ENCODE measurements at places on chromosomes 16 and 17.
A peak's percentile ranks its signal among the peaks of the same experiment; 100 is the strongest.

- DNase-seq: no peak
Measured at GRCh38 chr16:51175081-51175480, 24.0 kb upstream of the SALL1 start.

GRCh38 chr17:75288770-75289114 lies 491 bp downstream of the SLC25A19 start:
- DNase-seq: peak; percentile 16

DNA sequence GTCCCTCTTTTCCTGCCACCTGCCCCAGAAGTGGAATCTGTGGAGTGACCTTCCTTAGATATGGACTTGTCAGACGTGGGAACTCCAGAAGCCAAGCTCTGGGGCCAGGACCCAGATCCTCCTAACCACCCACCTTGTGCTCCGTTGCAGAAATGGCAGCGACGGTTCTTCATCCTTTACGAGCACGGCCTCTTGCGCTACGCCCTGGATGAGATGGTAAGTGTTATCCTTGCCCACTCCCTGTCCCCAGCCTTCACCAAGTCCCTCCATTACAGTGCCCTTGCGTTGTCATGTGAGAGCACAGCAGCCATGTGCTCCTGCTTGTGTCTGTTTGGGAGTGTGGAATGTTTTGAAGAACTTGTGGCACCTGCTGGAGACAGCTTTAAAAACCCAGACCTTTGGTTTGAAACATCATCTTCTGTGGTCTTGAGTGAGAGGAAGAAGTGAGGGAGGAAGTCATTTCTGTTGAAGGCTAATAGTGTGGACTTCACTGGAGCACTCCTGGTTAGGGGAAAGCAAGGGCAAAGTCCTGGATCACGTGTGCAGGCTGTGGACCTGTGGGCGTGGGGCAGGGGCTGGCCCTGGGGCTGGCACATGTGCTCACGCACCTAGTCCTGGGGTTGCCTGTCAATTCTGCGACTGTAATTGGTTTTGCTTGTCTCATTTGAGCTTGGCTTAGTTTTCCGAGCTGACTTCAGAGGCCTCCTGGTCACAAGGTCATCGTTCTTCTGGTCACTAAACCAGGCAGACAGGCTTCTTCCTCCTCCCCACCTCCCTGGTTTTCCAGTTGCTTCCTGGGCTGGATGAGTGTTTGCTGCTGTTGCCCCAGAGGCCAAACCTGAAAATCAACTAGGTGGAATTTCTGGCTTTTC lies 35.8 kb downstream of the MPRIP start:
- DNase-seq: no peak

- DNase-seq: no peak
Measured at GRCh38 chr17:77228241-77228752, 87.5 kb downstream of the SEC14L1 start.

- no peak for DNase-seq
Measured at GRCh38 chr16:31870809-31871208, 2.8 kb upstream of the ZNF267 start.

DNA sequence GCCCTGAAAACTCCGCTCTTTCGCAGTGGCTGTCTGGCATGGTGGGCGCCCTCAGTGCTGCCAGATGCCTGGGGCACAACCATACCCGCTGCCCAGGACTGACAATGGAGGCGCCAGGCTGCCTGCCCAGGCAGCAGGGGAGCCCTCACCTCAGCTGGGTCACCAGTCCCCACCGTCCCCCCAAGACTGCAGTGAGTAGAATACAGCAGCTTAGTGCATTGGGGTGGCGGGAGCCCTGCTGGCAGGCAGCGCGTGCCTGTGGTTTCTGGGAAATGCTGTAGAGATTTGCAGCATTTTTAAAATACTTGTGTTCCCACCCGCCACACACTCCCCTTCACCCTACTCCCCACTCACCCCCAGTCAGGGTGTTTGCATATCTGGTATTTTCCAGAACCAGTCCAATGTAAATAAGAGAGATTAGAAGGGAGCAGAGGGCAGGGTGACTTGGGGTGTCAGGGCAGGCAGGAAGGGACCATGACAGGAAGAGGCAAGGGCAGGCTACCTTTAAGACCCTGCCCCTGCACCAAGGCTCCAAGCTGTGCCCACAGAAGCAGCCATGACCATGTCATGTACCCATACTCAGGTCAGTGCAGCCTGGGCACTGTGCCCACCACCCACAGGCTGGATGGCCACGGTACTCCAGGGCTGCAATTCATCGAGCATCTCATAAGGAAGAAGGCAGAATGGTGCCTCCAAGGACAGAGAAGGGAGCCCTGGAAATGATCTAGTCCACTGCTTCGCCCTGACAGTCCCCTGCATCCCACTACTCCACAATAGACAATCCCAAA lies 21.5 kb downstream of the MYO18A start:
- no peak for DNase-seq

GRCh38 chr17:42240201-42240600 lies 36.0 kb downstream of the STAT5B start:
- DNase-seq: no peak

- DNase-seq: no peak
Measured at GRCh38 chr16:51440131-51440889, 289.2 kb upstream of the SALL1 start.

DNA sequence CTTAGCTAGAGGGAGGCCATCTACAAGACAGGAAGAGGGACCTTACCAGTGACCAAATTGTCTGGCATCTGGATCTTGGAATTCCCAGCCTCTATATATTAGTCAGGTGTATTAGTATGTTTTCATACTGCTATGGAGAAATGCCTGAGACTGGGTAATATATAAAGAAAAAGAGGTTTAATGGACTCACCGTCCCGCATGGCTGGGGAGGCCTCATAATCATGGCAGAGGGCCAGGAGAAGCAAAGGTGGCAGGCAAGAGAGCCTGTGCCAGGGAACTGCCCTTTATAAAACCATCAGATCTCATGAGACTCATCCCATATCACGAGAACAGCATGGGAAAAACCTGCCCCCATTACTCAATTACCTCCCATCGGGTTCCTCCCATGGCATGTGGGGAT lies 500.2 kb downstream of the SHISA9 start:
- DNase-seq: no peak

GRCh38 chr16:88430524-88431446 lies 22.3 kb upstream of the ZFPM1 start:
- peak; percentile 6 for DNase-seq

DNA sequence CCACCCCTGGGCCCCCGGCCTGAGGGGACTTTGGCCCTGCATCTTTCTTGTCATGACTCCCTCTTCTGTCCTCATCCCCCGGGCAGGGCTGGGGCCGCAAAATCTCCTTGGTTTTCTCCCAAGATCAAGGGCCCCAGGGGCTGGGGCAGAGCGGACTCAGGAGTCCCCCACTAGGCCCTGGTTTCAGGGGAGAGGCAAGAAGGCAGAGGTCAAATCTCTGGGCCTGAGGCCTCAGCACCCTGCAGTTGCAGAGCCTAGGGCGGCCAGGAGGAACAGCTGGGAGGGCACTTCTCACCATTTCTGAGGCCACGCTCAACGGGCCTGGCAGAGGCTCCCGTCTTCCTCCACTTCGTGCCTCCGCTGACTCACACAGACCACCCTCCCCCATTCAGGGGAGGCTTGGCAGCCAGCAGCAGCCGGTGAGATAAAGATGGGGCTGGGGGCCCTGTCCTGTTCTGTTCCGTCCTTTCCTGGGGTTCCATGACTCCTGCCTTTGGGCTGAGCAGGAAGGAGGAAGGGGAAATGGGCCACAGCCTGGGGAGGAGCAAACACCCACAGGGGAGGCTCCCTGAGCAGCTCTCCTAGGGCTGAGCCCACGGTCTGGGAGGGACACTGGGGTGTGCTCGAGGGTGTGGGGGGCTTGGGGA lies 12.4 kb downstream of the ZSCAN10 start:
- DNase-seq: no peak

GRCh38 chr17:60463157-60463835 lies 41.0 kb downstream of the CHCT1 start:
- no peak for DNase-seq

DNA sequence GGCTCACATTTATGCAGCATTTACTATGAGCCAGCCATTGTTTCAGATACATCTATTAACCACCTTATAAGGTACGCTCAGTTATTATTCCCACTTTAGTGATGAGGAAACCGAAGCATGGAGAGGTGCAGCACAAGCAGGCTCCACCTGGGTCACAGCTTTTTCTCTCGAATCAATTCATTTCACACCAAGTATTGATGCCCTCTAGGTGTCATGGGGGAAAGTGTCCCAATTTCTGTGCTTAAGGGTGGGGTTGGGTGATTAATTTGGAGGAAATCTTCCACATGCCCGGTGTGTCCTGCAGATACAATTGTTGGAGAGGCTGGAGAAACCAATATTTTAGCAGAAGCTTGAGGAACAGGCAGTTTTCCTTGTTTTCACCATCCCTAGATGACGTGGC lies 62.7 kb upstream of the DNAJA2 start:
- no peak for DNase-seq

DNA sequence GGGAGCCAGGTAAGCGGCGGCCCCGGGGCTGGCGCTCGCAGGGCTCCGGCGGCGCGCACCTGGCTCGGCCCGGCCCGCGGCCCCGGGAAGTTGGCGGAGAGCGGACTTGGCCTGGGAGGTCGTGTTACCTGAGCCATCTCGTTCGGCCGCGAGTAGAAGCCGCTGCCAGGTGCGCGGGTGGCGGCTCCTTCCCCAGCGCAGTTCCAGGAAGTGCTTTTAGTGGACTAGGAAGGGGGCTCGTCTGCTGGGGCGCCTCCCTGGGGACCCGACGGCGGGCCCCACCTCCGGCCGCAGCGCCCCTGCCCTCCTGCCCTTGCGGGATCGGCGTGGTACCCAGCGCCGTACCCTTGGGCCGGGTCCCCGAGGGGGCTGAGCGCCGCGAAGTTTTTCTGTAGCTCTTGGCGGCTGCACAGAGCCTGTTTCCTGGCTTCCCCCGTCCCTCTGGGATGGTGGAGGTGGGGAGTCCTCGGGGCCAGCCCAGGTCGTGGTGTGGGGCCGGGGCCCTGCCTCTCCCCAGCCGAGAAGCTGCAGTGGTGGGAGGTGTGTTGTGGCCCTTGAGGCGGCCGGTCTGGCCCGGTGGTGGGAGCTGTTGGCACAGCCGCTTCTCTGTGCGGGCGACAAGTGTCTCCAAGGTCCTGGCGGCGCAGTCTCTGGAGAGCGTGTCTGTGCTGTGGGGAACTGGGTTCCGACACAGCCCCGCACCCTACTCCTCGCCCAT lies 96.9 kb downstream of the RAB11FIP4 start:
- no peak for DNase-seq

GRCh38 chr17:1598399-1599095 lies 30.1 kb downstream of the SLC43A2 start:
- no peak for DNase-seq

DNA sequence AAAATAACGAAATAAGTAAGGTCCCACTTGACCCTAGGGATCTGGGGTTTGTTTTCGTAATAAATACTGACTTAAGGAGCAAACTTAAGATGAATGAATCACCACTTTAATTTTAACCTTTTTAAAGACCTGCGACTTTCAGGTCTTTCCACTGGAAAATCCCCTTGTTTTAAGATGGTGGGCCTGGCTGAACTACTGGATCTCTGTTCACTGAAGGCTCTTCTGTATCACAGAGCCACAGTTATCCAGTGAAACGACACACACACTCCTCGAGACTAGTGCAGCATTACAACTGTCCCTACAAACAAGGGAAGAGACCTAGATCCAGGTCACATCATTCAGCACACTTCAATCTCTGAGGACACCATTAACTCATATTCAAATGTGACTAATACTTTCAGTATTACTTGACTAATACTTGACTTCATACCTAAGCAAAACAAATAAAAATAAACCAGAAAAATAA lies 299.0 kb downstream of the CEP112 start:
- no peak for DNase-seq

- DNase-seq: no peak
Measured at GRCh38 chr17:70606086-70606485, 436.8 kb downstream of the KCNJ2 start.

GRCh38 chr17:33169580-33170285 lies 123.4 kb downstream of the ASIC2 start:
- no peak for DNase-seq
